ENCODE measurements at places on chromosomes 7 and 10. TPM values are rescaled to one million over a fixed set of nuclear protein-coding genes. Genes with fewer than 3 reads are reported as not detected.

SLC16A9 gene
- total RNA-seq: 0.42 TPM

LRRC17 gene
- total RNA-seq: 0.69 TPM

ALOX5 gene
- total RNA-seq: 1.2 TPM

MOGAT3 gene
- not detected for total RNA-seq

FAS gene
- 169 TPM for total RNA-seq

DNA sequence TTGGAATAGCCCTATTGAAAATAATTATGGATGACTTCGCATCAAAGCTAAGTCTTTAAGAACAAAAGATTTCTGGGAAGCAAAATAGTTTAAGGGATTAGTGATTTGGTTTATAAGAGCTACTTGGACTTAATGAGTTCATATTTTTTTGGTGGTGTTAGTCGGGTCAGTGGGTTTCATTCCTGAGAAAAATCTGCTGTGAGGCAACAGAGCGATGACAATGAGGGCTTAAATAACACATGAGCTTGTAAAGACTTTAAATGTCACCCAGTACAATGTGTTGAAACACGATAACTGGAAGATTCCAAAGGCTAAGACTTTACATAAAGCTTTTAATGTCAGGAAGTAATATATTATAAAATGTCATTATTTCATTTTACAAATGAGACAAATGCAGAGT lies 178.8 kb downstream of the ARL4A start:
- no peak overlapping the region for H3K27ac ChIP-seq
- DNase-seq: no peak
- no peaks in the 10 kb centered on the region for H3K27me3 ChIP-seq
- no peak overlapping the region for H3K4me3 ChIP-seq

DNA sequence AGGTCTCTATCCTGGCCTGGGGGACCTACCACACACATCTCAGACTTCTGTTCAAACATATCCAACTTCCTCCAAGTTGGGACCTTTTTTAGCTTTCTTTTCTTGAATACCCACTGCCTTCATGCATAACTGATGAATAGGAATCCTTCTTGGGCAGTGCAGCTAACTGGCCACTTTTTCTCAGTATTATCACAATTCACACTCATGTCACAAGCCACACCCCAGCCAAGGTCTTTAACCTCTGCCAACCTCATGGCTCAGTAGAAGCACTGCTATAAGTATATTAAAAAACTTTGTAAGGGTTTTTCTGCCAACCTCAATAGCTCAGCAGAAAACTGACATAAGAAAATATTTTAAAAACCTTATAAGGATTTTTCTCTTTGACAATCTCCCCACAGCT lies 44.5 kb downstream of the HHEX start:
- no peaks in the 10 kb centered on the region for H3K27me3 ChIP-seq
- no peak overlapping the region for H3K27ac ChIP-seq
- no peaks in the 10 kb centered on the region for H3K4me1 ChIP-seq

- H3K4me3 ChIP-seq: no peak overlapping the region
- no peaks in the 10 kb centered on the region for H3K27me3 ChIP-seq
- H3K36me3 ChIP-seq: no peaks in the 10 kb centered on the region
- peaks cover 7% of the 10 kb centered on the region for H3K4me1 ChIP-seq
- H3K27ac ChIP-seq: no peak overlapping the region
These were observed 8.4 kb downstream of the GTF2IRD1 start for GRCh38 chr7:74461970-74462706.
